ENCODE measurements at places on chromosomes 3 and 15.

DNA sequence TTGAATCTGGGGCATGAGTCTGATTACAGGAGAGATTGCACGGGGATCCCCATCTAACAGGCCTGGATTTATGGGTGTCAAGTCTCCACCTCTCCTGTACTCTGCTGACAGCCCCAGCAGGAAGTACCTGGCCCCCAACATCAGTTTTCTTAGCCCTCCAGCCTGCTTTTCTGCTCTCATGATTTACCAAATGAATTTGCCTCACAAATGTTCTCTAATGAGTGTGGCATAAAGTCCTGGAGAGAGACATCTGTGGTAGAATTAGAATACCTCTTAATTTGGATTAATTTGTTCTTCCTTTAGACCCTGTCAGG lies 60.1 kb downstream of the FNDC3B start:
- DNase-seq, result no peak

GRCh38 chr15:50256188-50257041 lies 9.1 kb downstream of the HDC start:
- DNase-seq, result no peak

- DNase-seq, result no peak
These were observed 37.2 kb downstream of the B3GNT5 start for GRCh38 chr3:183290216-183290615.

DNA sequence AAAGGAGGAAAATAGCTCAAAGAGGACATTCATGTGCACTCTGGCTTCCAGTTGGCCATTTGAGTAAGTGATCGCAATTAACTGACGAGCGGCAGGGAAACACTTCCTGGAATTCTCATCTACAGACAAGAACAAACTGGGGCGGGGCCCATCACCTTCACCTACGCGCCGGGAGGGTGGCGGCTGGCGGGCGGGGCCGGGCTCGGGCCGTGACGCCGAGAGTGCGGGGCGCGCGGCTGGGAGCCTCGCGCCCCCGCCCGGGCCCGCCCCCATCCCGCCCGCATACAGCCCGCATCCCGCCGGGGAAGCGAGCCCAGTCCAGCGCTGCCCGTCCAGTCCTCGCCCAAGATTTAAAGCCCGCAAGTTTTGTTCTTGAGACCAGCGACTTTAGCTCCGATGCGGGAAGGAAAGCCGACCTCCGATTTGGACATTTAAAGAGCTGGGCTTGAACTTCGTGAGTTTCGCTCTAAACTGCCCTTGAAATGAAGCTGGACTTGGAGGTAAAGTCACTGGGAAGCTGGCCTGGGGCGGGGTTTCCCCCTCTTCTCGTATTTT lies at the start of gene B3GNT5:
Gene B3GNT5 (plus strand): TSS at position 281 of the 555 bp plus-strand sequence. CDS start 16,546 bp downstream, outside the sequence.
- no peak for DNase-seq

DNA sequence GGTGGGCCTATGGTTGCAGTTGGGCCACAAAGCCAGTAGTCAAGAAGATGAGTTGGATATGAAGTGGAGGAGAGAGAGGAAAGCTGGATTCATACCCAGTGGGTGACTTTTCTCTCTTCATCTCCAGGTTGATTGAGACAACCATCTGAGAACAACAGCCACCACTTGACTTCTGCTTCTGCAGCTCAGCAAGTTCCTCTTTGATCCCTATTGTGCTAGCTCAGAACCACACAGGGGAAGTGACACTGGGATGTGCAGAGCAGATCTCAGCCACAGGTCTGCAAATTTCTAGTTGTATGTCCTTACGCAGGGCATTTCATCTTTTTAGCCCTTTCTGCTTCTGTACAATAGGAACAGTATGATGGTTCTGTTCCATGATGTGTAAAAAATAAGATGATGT lies 459.2 kb upstream of the ARRDC4 start:
- DNase-seq, result no peak

- DNase-seq, result no peak
These were observed 237.6 kb downstream of the RAP2B start for GRCh38 chr3:153399636-153400035.

DNA sequence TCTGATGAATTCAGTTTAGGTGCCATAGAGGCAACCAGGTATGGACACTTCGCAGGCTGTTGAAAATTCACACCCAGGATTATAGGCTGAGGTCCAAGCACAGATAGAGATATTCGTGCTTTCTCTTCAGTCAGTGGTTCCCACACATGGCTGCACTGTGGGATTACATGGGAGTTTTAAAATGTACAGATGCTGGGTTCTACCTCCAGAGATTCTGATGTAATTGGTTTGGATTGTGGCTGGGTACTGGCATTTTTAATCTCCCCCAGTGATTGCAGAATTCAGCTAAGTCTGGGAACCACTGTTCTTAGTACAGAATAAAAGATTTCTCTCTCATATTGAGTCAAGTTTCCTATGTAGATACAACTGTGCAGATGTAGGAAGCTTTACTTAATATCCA lies 91.6 kb downstream of the FOXB1 start:
- DNase-seq, result no peak

GRCh38 chr15:84681831-84682230 lies 23.8 kb upstream of the NMB start:
- no peak for DNase-seq

DNA sequence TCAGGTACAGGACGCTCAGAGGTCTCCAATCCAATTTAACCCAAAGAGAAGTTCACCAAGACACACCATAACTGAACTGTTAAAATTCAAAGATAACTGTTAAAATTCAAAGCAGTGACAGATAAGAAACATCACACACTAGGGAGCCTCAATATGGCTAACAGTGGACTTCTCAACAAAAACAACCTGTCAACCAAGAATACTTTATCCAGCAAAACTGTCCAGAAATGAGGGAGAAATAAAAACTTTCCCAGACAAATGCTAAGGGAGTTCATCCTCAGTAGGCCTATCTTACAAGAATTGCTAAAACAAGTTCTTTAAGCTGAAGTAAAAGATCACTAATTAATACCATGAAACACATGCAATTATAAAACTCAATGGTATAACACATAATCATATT lies 36.3 kb upstream of the MYLK start:
- no peak for DNase-seq

- no peak for DNase-seq
These were observed 30.7 kb upstream of the EIF1B start for GRCh38 chr3:40278791-40279190.

GRCh38 chr3:70871909-70872656 lies 559.6 kb upstream of the MDFIC2 start:
- no peak for DNase-seq

DNA sequence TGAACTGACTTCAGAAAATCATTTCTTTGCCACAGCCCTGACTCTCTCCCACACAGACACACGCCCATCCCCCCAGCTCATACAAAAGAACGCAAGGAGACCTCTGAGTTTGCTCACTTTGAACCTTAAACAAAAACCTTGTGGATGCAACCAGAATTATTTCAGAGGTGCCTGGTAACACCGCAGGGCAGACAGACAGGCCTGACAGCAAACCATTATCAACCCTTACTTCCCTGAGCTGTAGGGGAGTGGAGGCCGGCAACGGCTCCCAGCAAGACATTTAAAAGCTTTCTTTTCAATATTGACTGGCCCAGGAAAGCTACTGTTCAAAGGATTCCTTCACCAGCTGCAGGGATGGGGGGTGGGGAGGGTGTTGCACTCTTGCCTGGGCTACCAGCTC lies 2.0 kb upstream of the EFCC1 start:
- DNase-seq, result no peak

DNA sequence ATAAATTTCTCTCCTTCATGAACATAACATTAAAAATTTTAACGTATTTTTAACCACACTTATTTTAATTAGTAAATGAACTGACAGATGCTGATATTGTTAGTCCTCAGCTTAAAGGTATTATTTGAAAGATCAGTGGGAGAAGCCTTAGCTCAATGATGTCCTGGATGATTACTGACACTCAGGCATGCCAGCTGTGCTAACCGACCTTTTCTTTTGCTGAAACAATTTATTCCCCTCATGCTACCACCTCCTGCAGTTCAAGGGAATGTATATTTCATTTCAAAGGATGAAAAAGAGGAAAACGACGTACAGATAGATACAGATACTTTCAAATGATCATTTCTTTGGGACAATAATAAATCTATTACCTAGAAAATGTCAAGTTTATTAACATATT lies 620.8 kb downstream of the FGF12 start:
- DNase-seq, result no peak

GRCh38 chr15:86080302-86080701 lies 631 bp downstream of the AGBL1 start:
- DNase-seq, result no peak

GRCh38 chr15:88498996-88499395 lies 31.5 kb downstream of the MRPS11 start:
- DNase-seq, result no peak

- DNase-seq, result no peak
These were observed 153.5 kb downstream of the MECOM start for GRCh38 chr3:169509780-169510692.

GRCh38 chr3:18618723-18619122 lies 193.6 kb upstream of the SATB1 start:
- DNase-seq, result no peak

DNA sequence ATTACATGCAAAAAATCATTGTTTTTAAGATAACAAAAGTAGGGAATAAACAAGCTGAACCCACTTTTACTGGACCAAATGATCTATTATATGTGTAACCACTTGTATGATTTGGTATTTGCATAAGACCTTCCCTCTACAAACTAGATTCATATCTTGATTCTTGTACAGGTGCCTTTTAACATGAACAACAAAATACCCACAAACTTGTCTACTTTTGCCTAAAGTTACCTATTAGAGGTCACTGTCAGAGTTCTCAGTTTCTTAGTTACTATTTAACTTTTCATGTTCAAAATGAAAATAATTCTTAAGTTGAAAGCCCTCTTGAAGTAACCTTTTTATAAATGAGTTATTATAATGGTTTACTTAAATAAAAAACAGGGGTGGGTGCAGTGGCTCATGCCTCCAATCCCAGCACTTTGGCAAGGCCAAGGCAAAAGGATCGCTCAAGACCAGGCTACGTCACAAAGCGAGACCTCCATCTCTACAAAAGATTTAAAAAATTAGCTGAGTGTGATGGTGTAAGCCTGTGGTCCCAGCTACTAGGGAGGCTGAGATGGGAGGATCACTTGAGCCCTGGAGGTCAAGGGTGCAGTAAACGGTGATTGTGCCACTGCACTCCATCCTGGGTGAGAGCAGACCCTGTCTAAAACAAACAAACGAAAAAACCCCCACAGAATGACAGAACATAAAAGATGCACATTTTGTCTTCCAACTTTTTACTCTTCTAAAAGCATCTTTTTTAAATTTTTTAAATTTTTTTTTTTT lies 16.0 kb downstream of the ACTR8 start:
- DNase-seq, result no peak

DNA sequence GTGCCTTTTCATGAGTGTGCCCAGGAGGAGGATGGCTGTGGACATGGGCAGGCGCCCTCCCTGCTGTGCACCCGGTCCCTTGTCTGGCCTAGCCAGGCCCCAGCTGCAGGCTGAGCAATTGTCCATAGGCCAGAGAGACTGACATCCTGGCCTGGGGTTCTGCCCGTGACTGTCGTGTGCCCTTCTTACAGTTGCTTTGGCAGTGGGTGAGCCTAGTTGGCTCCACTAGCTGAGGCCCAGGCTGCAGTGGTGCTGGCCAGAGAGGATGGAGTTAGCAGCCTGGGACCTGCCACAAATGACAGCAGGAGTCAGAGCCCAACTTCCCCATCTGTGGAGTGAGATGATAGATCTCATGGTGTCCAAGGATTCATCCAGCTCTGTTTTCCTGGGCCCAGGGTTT lies 9.0 kb upstream of the CHRNB4 start:
- DNase-seq, result no peak

DNA sequence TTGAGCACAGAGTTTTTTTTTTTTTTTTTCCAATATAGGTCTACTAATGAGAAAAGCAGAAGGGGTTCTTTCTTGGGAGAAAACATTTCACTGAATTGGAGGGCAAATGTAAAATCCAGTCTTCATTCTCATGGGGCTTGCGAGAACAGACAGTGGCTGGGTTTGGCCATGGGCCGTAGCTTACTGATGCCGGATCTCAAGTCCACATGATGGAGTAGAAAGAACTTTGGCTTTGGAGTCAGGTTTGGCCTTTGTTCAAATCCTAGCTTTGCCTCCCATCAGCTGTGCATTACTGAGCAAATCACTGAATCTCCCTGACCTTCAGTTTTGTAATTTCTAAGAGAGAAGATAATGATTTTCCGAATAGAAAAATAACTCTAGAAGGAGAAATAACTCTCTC lies 59.7 kb downstream of the LMCD1 start:
- no peak for DNase-seq

DNA sequence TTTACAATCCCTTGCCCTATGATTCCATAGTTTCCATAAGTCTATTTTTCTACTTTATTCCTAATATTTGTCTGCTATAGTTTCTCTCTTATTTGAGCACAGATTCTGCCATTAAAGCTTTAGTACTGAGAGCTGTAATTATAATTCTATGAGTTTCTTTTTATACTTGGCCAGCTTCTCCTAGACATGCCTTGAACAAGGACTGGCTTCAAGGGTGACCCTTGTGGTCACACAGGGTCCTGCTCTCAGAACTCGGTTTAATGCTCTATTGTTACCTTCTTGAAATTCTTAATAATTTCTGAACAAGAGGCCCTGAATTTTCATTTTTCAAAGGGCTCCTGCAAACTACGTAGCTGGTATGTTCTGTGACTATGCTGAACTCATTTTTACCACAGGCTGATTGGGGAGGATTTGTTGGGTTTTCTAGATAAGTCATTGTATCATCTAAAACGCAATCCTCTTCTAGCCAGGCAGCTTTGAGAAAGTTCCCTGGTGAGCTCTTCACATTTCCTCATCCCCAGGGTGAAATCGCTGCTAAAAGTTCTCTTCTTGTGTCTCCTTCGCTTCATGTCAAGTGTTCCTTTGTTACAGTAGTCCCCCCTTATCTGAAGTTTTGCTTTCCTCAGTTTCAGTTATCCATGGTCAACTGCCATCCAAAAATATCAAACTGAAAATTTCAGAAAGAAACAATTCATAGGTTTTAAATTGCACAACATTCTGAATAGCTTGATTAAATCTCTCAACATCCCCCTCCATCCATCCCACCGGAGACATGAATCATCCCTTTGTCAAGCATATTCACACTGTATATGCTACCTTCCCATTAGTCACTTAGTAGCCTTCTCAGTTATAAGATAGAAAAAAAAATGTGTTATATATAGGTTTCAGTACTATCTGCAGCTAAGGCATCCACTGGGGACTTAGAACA lies 12.6 kb upstream of the PLCL2 start:
- DNase-seq, result no peak

DNA sequence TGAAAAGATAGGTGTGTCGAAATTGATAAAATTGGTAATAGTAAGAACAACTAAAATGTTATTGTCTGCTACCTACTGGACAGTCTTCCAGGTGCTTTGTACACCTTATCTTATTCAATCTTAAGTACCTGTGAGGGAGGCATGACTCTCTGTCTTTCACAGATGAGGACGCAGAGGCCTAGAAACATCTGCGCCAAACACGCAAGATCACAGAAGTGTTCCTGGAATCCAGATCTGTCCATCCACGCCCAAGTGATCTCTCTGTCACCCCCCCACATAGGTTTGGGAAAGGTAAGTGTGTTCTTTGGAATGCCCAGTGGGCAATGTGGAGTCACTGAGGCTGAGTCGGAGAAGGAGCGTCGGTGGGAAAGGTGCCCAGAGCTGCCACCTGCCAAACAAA lies 34.4 kb upstream of the PTPRG start:
- no peak for DNase-seq
